Renal cortical epithelial cell (primary cell): ENCODE measurements at places on chromosomes 13 and 19.

- DNase-seq: no peak
Observed at GRCh38 chr13:60078226-60078625, 85.5 kb downstream of the DIAPH3 start.

DNA sequence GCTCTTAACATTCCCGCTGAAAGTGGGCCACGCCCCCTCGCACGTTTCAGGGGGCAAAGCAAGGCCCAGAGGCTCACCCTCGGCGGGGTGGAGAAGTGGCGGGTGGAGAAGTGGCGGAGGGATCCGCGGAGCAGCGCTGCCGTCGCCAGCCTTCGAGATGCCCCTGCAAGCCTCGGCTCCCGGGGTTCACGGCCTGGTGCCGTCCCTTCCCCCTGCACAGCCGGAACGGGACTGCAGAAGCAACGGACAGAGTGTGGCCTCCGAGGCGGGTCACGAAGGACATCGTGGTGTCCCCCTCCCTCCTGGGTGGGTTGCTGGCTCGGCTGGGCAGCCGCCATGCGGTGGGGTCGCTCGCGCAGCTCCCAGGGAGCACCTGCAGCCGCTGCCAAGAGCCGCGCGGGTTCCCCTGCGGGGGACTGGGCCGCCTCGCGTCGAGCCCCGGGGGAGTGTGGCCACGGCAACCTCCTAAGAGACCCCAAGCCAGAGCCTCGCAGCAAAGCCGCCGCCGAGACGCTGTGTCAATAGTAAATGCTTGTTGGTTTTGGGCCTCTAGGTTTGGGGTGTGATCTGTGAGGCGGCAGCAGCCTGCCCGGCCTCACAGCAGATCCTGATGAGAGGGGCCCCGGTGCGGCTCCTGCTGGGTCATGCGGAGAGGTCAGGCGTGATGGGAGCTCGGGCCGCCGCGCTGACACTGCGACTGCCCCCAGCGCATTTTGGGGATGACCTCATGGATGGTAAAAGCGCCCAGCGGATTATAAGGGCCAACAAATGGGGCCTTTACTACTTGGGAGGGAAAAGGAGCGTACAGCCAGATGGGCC, 5.5 kb downstream of the TPGS1 start:
- DNase-seq: no peak

- DNase-seq: no peak
Observed at GRCh38 chr19:22533761-22534160, 100.4 kb upstream of the ZNF492 start.

DNA sequence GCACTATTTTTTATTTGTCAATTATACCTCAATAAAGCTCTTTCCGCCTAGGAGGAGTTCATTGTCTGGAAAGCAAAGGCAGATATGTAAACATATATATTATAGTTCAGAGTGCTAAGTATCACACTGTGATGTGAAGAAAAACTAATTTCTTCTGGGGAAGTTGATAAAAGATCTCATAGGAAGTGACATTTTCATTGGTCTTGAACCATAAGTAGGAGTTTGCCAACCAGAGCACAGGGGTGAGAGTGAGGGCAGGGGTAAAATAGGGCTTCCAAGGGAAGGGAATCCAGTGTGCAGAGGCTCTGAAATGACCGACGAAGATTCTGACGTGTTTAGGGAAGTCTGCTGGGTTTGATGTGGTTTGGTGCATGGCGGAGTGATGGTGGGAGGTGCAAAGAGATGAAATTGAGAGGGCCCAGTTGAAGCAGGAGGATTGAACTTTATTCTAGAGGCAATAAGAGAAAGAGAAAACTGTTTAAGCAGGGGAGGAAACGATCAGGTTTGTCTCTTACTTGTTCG, 780 bp upstream of the GTF2F2 start:
- DNase-seq: no peak

- DNase-seq: no peak
Observed at GRCh38 chr19:16367261-16367683, 42.6 kb downstream of the KLF2 start.
